Activated CD4-positive, alpha-beta T cell treated with anti-CD3 and anti-CD28 coated beads for 36 hours (primary cell): ENCODE measurements at places on chromosomes 11 and 22. TPM values are rescaled to one million over a fixed set of nuclear protein-coding genes. Genes with fewer than 3 reads are reported as not detected.

Gene OR8G1
- total RNA-seq, result not detected

Gene LRRC56
- 0.96 TPM for total RNA-seq

- DNase-seq, result no peak
Observed at GRCh38 chr22:44307509-44308169, 5.1 kb downstream of the SHISAL1 start.

Gene ATG2A
- total RNA-seq, result 16.7 TPM

DNA sequence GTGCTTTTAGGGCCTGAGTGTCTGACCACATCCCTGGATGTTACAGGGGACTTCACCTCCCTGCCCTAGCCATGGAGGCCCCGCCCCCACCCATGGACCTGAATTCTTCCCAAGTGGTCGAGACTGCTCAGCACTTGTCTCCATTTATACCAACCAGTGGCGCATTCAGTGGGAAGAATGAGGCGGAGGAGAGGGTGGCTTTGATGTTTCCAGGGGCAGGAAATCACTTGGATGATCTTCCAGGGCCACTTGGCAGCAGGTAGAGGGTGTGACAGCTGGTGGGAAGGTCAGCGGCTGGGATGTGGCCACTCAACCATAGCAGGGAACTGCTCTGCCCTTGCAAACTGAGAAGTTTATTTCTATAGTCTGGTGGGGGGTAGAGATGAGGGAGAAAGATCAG lies 155.1 kb upstream of the BLID start:
- no peak for DNase-seq

Gene OR10D3
- total RNA-seq, result not detected

- DNase-seq, result peak; percentile 73
Observed at GRCh38 chr11:35166369-35167360, 27.7 kb downstream of the CD44 start.

Gene SMDT1
- total RNA-seq, result 17.2 TPM

- DNase-seq, result no peak
Observed at GRCh38 chr11:100730266-100730665, 43.2 kb downstream of the ARHGAP42 start.

DNA sequence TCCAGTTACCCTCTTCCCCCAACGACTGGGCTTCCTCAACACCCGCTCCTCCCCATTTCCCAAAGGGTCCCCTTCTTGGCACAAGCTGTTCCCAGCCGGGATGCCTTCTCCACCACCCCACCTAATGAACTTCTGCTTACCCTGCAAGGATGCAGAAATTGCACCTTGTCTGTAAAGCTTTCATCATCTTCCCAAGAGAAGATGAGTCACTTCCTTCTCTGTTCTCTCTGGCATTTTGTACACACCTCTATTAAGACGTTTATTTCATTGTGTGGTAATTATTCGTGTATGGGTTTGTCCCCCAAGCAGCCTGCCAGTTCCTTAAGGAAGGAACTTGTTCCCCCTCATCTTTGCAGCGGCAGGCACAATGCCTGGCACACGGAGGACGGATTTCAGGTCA lies 351.1 kb downstream of the CADM1 start:
- DNase-seq, result no peak

Gene MUC6
- total RNA-seq, result not detected

GRCh38 chr11:84714316-84714780 lies 912.8 kb downstream of the DLG2 start:
- peak; percentile 71 for DNase-seq

GRCh38 chr11:111730871-111731591 lies 35.2 kb downstream of the PPP2R1B start:
- DNase-seq, result no peak

GRCh38 chr22:33920197-33920540 lies at the start of gene LARGE1:
Gene LARGE1, minus strand, starts transcription at chr22:33920476.
- DNase-seq, result peak; percentile 6

DNA sequence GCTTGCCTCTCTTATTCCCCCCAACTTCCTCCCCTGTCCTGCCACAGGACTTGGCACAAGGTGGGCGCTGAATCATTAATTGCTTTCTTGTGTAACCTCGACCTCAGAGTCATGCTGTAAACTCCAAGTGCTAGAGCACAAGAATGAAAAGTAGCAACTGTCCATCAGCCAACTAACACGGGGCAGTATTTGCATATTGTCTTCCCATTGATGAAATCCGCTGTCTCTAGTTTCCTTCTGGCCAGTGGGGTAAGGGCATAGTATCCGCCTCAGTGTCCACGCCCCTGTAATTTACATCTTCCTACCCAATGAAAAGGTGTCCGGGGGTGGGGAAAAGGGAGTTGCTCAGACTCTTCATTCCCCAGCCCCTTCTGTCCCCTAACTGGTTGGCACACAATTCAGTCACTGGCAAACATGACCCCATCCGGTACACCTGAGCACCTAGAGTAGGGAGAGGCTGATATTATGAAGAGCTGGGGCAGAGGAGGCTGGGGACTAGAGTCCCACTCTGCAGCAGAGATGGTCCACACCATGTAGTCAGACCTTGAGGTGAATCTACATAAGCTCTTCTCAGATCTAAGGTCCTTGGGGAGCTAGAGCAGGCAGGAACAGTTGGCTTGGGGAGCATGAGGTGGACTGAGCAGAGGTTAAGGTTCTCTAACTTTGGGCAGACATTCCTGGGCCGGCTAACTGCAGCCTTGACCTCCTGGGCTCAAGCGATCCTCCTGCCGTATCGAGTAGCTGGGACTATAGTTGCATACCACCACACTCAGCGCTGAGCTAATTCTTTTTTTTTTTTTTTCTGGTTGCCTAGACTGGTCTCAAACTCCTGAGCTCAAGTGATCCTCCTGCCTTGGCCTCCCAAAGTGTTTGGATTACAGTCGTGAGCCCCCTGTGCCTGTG lies 6.8 kb upstream of the GGA1 start:
- no peak for DNase-seq

DNA sequence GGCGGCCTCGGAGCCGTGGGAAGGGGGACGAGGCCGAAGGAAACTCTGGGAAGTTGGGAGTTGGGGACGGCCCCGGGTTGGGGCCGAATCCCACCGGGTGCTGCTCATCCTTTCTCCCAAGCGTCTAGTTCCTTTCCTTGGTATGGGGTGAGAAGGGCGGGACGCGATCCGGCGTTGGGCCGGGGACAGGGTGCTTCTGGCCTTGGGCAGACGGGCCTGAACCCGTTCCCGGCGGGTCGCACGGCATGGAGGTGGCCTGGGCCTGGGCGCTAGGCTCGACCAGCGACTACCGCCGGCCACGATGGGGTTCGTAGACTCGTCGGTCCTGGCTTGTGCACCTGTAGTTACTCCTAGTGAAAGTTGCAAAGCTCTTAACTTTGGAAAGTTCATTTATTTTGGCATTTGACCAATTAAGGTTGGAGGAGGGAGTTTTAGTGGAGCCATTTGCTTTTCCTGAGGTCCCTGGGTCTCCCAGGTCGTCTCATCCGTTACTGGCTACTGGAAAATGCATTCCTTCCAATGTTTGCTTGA lies 1.0 kb downstream of the SYT9 start:
- DNase-seq, result no peak

DNA sequence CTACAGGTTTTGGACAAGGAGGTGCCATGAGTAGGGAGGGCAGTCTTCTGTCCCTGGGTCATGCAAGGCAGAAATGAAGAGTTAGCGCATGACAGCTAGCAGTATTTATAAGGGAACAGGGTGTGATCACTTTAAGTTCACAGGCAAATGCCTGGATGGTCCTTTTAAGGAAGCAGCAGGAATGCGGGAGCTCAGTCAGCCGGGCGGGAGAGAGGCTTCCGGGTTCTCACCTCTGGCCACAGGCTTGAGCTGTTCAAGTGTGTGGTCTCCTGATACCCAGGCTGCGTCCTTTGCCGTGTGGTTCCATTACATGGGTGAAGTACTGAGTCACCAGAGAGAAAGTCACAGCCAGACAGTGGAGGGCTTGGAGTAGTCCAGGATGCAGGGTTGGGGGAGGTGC lies 105.4 kb downstream of the BCR start:
- DNase-seq, result no peak

DNA sequence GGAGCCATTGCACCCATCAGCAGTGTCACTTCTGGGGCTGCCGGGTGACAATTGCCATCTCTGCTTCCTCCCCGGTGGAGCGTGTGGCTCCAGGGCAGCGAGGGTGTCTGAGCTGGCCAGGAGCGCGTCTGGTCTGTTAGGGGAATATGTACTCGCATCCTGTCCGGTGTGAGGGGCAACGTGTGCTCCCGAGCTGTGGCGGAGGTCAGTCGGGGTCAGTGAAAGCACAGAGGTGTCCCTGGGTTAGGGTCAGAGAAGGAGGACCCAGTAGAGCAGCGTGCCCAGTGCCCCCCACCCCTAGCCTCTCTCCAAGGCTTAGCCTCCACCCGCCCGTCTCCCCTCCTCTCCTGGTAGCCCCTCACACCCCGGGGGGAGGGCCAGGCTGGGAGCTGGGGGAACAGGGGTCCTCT lies 1.5 kb downstream of the CLCF1 start:
- DNase-seq, result no peak

GRCh38 chr11:117189941-117190544 lies 9.1 kb upstream of the TAGLN start:
- DNase-seq, result no peak

DNA sequence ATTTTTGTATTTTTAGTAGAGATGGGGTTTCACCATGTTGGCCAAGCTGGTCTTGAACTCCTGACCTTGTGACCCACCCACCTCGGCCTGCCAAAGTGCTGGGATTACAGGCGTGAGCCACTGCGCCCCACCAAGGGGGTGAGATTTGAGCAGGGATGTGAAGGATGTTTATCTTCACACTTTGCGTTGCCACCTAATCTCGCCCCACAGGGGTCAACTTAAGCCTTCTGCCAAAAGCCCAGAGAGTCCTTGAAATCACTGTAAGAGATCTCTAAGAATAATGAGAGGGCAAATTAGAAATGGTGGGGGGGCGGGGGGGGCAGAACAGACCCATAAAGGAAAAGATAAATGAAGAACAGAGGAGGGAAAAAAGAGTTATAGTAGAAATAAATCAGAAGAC lies 158.3 kb upstream of the TIMP3 start:
- no peak for DNase-seq

- DNase-seq, result peak; percentile 52
Observed at GRCh38 chr11:62602141-62603071, 741 bp upstream of the MTA2 start.

Gene ZNF280B
- 3.7 TPM for total RNA-seq

DNA sequence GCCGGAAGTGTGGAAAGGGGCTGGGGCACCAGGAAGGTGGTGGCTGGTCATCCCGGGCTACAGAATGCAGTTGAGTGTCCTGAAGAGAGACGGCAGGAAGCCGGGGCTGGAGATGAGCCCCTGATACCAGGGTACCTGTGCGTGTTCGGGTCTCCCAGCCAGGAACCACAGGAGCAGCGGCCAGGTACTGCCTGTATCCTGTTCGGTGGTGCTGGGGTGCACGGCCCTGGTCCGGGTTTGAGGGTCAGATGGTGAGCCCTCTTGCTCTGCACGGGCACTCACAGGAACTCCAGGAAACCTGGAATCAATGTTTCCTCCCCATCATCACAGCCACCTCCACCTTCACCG lies 253.1 kb upstream of the B3GAT1 start:
- no peak for DNase-seq

Gene MOGAT2
- total RNA-seq, result not detected

Gene RASD2
- total RNA-seq, result 0.09 TPM

DNA sequence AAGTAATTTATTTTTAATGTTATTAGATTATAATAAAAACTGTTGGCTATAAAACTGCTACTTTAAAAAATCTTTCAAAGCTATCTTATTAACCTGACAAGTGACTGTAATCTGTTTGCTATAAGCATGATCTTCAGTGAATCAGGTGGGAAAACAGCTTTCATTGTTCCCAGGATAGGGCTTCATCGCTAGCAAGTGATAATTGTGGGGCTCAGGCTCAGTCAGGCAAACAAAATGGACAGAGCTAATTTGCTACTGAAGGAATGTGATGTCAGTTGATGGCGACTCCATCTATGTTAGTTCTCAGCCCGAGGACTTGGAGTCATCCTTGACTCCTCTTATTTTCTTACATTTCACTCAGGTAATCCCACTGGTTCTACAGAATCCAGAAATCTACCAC lies 125.0 kb downstream of the RASSF10 start:
- DNase-seq, result no peak

- no peak for DNase-seq
Observed at GRCh38 chr11:83020942-83021779, 50.5 kb downstream of the RAB30 start.

DNA sequence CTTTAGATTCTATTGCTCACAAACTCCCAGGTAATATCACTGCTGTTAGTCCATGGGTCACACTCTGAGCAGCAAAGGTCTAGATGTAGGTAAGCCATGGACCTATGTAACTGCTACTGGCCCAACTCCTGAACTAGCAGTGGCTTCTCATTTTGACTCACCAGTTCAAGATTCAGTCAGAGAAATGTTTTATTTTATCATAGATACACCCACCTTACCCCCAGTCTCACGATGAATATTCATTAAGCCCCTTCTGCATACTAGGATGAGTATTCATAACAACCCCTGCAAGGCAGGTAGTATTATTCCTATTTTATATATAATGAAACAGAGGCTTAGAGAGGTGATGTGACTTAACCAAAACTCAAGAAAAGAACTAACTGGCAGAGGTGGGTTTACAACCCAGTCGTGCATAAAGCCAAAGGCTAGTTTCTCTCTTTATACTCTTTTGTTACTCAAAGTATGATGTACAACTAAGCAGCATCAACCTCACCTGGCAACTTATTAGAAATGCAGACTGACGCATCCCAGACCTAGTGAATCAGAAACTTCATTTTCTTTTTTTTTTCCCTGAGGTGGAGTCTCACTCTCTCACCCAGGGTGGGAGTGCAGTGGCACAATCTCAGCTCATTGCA lies 957.6 kb upstream of the CCDC90B start:
- no peak for DNase-seq

Gene ANO5
- 0.05 TPM for total RNA-seq

GRCh38 chr11:46280706-46281105 lies 3.2 kb downstream of the CREB3L1 start:
- DNase-seq, result no peak

GRCh38 chr11:88359541-88359940 lies 22.0 kb upstream of the CTSC start:
- peak; percentile 16 for DNase-seq

Gene CLMP
- 0.09 TPM for total RNA-seq

DNA sequence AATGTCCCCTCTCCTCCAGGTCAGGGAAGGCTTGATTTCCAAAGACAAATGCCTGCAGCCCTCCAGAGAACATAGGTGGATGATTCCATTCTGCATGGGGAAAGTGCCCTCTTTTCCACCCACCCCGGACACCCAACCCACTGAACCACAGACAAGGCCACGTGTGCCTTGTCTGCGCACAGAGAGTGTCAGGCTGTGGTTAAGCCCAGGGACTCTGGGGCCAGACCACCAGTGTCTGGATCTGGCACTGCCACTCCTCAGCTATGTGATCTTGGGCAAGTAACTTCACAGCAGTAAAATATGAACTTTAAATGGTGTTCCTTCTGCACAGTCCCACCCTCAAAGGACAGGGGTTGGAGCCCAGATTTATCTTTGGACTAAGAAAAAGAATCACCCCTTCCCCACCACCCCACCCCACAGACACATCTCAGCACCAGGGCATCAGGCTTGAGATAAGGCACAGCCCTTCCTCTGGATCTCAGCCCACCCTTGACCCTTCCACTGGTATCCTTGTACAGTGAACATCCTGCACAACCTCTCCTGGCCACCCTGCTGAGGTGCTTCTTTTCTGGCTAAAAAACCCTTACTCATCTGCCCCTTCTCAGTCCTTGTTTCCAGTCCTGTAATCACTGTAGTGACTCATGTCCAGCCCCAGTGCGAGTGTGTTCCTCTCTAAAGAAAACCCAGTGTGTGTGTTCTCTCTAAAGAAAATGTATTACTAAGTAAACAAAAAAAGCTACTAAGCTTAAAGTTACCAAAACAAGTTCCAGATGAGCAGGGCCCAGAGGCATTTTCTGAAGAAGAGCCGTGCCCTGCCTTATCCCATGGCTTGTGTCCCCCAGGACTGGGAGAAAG lies 1.9 kb upstream of the PTGDR2 start:
- peak; percentile 22 for DNase-seq

Gene CABP4
- 0.37 TPM for total RNA-seq

Gene GRK2
- 202 TPM for total RNA-seq
